ENCODE measurements at places on chromosomes 5 and 9.
A peak's percentile ranks its signal among the peaks of the same experiment; 100 is the strongest.

DNA sequence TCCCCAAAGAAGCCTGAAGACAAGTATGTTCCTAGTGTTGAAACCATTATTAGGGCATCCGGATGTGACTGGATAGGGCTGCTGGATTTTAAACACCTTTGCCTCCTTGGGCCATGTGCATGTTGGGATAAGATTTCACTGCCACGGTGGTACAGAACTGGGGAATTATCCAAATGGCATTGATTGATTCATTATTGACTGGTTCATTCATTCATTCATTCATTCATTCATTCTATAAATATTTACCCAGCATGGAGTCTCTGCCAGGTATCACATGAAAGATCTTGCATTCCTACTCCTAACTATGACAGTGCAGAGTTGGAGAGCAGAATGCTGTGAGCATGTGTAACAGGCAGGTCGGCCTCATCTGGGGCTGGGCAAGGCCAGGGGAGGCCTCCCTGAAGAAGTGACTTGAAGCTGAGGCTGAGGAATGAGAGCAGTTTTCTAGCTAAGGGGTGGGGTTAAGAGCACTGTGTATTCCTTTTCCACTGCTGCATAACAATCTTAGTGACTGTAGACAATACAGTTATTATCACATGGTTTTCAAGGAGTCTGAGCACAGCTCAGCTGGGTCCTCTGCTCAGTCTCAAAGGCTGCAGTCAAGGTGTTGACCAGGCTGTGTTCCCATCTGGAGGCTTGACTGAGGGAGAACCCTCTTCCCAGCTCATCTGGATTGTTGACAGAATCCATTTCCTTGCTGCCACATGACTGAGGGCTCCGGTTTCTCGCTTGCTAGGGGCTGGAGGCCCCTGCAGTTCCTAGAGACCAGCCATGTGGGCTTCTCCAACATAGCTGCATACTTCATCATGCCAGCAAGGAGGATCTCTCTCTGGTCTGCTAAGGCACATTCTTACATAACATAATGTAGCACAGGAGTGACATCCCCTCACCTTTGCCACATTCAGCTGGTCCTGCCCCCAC lies 35.7 kb downstream of the AK8 start:
- no peak for DNase-seq

DNA sequence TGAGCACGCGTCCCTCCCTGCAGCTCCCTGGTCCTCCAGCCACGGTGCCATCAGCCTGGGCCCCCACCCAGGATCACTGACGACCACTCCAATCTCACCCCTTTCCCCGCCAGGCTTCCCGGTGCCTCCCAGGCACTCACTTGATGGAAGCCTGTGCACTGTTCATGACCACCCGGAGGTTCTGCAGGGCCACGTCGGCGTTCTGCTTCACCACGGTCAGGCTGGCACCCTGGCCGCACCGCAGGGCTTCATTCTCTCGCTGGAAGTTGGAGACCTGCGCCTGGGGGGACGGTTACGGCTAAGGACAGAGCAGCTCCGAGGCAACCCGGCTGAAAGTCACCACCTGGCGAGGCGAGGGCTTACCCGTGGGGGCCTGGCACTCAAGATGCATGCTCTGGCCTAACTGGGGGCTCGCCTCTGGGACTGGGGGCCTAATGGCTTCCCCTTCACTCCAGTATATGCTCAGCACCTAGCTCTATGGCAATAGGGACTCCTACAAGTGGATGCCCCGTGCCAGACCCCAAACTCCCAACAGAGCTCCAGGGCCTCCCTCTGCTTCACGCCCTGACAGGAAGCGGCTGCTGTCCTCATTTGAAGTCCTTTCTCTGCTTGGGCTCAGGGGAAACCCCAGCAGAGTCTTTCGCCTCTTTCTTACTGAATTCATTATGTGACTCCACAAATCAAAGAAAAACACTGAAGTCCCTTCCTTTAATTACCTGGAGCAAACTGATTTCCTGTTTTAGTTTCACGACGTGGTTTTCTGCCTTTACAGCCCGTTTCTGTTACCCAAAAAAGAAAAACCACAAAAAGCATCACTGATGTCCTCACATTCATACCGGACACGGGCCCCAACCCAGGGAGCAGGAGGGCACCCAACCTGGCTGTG lies 4.2 kb upstream of the SNAPC4 start:
- DNase-seq, result no peak

- no peak for DNase-seq
Measured at GRCh38 chr9:82600536-82601292, 462.2 kb downstream of the RASEF start.

DNA sequence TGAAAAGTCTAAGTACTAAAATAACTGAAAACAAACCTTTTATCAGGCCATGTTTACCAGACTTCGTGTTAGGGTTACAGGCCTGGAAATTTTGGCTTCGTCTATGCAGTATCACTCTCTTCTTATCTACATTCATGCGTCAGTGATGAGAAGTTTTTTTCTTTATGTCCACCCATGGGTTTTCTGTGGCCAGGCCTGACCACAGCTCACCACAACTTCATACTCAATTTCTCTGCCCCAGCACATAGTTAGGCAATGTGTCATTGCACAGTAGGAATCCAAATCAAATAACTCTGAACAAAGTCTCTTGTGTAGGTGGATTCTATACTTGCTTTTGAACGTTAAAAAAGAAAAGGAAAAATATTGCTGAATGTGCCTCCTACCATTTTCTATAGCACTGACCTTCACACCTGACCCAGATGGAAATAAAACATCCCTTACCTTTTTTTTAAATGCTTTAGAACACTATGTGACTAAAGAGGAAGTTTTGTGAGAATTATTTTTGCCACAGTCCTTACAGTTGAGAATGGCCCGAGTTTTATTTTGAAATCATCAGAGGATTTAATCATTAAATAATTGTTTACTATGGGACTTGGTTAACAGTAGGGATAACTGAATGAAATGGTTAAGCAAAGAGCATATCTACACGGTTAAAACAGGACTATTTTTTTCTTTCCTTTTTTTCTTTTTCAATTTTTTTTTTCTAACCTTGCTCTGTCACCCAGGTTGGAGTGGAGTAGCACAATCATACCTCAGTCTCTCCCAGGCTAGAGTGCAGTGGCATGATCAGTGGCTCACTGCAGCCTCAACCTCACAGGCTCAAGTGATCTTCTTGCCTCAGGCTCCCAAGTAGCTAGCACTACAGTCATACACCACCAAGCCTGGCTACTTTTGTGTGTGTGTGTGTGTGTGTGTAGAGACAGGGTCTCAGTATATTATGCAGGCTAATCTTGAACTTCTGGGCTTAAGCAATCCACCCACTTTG lies 1247.0 kb upstream of the ACO1 start:
- DNase-seq, result no peak

DNA sequence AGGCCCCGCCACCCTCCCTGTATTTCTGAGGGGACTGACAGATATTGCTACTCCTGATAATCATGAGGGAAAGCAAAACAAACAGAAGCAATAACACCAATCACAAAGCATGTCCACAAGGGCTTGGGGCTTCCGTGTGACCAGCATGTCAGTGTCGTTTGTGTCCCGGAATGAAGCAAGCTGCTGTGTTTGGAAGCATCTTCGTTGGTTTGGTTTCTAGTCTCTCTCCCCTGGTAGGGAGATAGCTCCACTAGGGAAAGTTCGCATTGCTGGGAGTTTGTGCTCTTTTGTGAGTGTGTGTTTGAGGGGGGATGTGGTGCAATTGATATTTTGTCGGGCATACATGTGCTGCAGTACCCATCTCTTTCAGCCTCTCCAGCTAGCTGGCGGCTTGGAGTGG lies 1.4 kb downstream of the GRIA1 start:
- DNase-seq, result no peak

- DNase-seq, result no peak
Measured at GRCh38 chr5:156199045-156199444, 127.9 kb upstream of the SGCD start.

GRCh38 chr9:130779153-130779855 lies 55.8 kb upstream of the ABL1 start:
- DNase-seq, result peak; percentile 10

- no peak for DNase-seq
Measured at GRCh38 chr5:117082977-117083376, 508.4 kb upstream of the SEMA6A start.

DNA sequence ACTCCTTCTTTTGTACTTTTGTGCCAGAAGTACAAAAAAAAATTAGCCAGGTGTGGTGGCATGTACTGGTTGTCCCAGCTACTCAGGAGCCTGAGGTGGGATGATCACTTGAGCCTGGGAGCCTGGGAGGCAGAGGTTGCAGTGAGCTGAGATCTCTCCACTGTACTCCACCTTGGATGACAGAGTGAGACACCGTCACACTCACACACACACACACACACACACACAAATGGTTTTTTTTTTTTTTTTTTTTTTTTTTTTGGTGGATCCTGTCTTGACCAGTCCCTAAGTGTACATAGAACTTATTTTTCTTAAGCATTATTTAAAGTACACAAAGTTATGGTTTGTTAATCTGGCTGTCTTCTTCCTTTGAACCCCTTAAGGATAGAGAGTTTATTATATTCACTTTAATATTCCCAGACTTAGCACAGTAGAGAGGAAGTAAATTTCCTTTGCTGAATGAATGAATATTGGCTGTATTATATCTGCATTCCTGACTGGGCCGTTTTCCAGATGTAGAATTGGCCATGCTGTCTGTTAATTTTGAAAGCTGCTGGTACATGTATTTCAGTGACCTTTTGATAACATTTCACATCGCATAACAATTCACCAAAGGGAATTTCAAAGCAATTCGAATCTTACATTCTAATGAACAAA lies 429.0 kb upstream of the ZNF608 start:
- DNase-seq, result no peak

- peak; percentile 2 for DNase-seq
Measured at GRCh38 chr5:138900281-138900965, 25.3 kb upstream of the LRRTM2 start.

DNA sequence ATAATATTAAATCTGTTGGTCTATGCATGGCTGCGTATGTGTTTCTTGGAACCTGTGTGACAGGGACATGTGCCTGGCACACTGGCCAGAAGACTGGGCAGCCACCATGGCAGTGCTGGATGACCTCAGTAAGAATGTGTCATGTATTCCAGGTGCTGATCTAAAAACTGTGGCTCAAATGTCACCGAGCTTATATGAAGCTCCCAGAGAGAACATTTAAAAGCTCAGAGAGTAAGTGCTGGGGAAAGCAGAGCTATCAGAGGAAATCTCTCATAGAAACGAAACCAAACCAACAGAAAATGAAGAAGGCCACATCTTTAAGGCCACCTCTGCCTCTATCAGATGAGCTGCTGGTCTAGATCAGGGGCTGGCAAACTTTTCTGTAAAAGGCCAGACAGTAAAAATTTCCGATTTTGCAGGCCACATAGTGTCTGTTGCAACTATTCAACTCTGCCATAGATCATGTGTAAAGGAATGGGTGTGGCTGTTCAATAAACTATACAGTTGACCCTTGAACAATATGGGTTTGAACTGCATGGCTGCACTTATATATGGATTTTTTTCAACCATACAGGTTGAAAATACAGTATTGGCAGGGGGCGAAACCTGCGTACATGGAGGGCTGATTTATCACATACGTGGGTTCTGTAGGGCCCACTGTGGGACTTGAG lies 31.8 kb downstream of the TSTD2 start:
- DNase-seq, result no peak

DNA sequence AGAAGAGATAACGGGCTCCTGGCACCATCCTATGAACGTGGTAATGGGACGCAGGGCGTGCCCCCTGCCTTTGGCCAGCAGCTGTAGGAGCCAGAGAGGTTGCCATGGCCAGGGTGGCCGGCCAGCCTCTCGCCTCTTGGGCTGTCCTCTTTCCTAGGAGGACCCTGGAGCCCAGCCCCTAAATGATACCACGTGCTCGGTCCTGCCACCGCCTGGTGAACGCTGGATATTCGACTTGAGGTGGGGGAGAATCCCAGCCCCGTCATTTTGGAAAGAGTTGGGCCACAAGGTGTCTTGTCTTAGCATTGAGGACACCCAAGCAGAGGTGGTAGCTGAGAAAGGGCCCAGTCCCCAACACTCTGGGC lies 391 bp upstream of the NRG2 start:
- DNase-seq, result no peak

All from LNCaP clone FGC (cell line).